Colonic mucosa (tissue), 4 donors: ENCODE measurements at places on chromosomes 7 and 10. TPM values are rescaled to one million over a fixed set of nuclear protein-coding genes. Genes with fewer than 3 reads are reported as not detected.

TFPI2 gene
- total RNA-seq: 1.6 TPM

SPDYE6 gene
- total RNA-seq: not detected

DNA sequence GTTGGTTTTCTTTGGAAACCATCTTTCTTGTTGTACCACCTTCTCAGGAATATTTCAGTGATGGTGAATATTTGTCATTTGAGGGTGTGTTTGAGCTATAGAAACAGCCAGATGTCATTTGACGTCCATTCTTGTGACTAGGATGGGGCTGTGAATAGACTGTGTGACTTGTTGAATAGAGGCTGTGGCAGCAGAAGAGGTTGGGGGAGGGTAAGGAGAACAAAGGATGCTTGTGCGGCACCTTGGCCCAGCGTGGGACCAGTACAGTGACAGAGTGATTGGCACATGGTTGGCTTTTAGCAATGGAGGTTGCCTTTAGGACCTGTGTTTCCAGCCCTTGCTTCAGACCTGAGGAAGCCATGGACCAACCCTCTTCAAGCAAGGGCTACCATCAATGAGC, 11.3 kb downstream of the DMBT1 start:
- no peak for DNase-seq

DNA sequence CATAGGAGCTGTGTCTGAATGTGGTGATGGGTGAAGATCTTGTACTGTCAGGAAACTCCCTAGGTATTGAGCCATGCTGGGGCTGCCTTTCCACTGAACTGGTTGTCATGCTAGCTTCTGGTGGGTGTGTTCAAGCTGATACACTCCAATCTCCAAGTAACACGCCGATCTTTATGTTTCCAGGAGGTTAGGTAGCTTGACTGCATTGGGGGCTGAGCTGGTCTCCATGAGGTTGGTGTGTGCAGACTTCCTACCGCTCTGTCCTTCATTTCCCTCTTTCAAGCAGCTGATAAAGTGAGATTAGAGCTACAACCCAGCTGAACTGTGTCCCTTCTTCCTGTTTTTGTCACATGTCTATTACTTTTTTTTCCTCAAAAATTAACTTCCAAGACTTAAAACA, 265.5 kb downstream of the ANKRD30A start:
- DNase-seq: no peak
